ENCODE measurements at places on chromosomes 12 and 14.

DNA sequence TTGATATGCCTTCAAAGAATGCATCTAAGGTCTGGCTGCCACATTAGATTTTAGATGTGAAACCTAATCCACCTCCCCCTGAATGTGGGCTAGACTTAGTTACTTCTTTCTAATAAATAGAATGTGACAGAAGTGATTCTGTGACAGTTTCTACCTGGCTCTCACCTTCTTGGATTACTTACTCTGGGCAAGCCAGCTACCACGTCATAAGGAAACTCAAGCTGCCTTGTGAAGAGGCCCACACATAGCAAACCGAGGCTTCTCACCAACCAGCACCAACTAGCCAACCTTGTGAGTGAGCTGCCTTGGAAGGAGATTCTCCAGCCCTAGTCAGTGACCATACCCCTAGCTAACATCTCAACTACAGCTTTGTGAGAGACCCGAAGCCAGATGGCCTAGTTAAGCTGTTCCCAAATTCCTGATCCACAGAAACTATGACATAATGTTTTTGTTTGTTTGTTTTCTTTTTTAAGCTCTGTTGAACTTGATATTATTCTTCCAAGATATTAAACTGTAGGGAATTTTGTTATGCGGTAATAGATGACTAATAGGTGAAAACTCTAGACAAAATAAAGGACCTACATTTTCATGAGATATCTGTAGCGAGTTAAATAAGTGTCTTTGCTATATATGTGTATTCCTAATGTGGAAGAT is 6.2 kb downstream of the GPR19 start:
- no peak overlapping the region for H3K4me3 ChIP-seq
- H3K27me3 ChIP-seq = no peaks in the 10 kb centered on the region
- H3K27ac ChIP-seq = no peak overlapping the region
- no peaks in the 10 kb centered on the region for H3K36me3 ChIP-seq
- DNase-seq = peak; percentile 26

- H3K4me3 ChIP-seq = no peak overlapping the region
- H3K27me3 ChIP-seq = no peaks in the 10 kb centered on the region
- no peaks in the 10 kb centered on the region for H3K36me3 ChIP-seq
- no peaks in the 10 kb centered on the region for H3K4me1 ChIP-seq
- DNase-seq = no peak
These were observed 139.0 kb upstream of the LRIG3 start for GRCh38 chr12:59059088-59059935.

DNA sequence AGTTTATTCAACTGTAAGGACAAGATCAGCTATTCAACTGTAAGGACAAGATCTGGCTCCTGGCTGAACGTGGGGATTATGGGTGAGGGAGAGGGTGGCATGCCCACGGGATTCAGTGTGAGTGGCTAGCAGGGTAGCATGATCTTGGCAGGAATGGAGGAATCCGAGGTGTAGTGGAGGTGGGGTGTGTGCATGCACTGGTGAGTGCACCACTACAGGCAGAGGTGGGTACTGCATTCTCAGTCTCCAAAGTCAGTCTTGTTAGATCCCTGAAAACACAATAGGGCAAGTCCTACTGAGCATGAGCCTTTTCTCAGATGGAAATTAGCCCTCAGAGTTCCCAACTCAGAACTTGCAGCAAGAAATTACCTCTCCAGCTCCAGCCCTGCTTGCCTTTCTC is 32.2 kb upstream of the DCD start:
- H3K27me3 ChIP-seq = no peaks in the 10 kb centered on the region
- no peak for DNase-seq
- H3K4me3 ChIP-seq = no peak overlapping the region
- H3K4me1 ChIP-seq = no peaks in the 10 kb centered on the region
- no peaks in the 10 kb centered on the region for H3K36me3 ChIP-seq

DNA sequence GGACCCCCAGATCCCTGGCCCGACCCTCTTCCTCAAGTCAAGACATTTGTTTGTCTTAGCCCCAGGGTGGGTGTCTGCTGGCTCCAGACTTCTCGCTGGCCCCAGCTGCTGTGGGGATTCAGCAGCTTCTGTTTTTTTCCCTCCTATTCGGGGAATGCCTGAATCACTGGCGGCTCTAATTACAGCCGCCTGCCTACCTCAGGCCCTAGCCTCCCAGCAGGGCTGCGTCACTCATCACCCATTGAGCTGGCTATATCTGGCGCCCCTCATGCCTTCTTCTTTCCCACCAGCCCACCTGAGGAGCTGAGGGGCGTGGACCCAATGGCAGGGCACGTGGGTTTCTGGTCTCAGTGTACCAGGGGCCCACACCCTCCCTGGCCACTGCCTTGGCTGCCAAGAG is 10.1 kb downstream of the KRT80 start:
- H3K27me3 ChIP-seq = no peaks in the 10 kb centered on the region
- no peak overlapping the region for H3K4me3 ChIP-seq
- peak; percentile 84 for DNase-seq
- H3K4me1 ChIP-seq = peaks cover 43% of the 10 kb centered on the region
- no peaks in the 10 kb centered on the region for H3K36me3 ChIP-seq

DNA sequence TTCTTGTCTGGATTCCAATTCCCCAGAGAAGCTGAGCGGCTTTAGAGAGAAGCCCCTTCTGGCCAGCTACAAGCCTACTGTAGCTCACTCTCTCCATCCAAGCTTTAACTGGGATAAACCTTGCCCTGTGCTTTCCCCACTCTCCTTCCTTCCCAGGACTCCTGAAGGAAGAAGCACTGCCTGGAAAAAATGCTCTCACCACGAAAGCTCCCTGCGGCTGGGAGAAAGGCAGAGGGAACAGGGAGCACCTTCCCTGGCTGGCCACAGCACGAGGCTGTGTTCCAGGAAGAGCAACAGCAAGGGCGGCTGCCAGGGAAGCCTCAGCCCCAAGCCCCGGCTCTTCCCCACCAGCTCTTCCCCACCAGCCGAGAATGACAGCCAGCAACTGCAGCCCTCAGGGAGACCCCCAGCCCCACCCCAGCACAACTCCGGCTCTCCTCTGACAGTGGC is 40.8 kb upstream of the PNMA1 start:
- peak overlapping the region; percentile 95 for H3K27ac ChIP-seq
- no peaks in the 10 kb centered on the region for H3K27me3 ChIP-seq
- peak; percentile 88 for DNase-seq
- H3K36me3 ChIP-seq = peaks cover 2% of the 10 kb centered on the region
- H3K4me1 ChIP-seq = peaks cover 63% of the 10 kb centered on the region

DNA sequence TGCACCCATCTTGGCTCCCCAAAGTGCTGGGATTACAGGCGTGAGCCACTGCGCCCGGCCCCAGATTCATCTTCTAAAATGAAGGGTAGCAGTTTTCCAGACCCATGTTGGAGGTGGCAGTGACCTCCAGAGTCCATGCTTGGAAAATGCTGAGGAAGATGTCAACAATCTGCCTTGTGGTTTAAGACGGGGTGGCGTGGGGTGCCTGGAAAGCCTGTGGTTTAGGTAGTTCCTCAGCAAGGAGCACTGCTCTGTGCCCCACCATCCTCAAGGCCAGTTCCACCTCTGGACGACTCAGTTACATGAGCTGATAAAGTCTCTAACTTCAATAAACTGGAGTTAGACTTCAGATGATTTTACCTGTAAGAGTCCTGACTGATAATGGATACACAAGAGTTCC is 48.6 kb downstream of the DRAM1 start:
- peaks cover 14% of the 10 kb centered on the region for H3K4me1 ChIP-seq
- peak; percentile 60 for DNase-seq
- no peaks in the 10 kb centered on the region for H3K36me3 ChIP-seq
- no peak overlapping the region for H3K4me3 ChIP-seq
- no peaks in the 10 kb centered on the region for H3K27me3 ChIP-seq
- peak overlapping the region; percentile 70 for H3K27ac ChIP-seq

- H3K27me3 ChIP-seq = peaks cover 6% of the 10 kb centered on the region
- no peaks in the 10 kb centered on the region for H3K4me1 ChIP-seq
- no peaks in the 10 kb centered on the region for H3K36me3 ChIP-seq
These were observed 30.5 kb downstream of the SLC24A4 start for GRCh38 chr14:92353447-92353846.

GRCh38 chr12:131591714-131592709 is 118.9 kb upstream of the SFSWAP start:
- no peak overlapping the region for H3K4me3 ChIP-seq
- H3K4me1 ChIP-seq = no peaks in the 10 kb centered on the region
- H3K36me3 ChIP-seq = no peaks in the 10 kb centered on the region
- no peaks in the 10 kb centered on the region for H3K27me3 ChIP-seq
- H3K27ac ChIP-seq = no peak overlapping the region
- DNase-seq = no peak

GRCh38 chr14:33377596-33378390 is 439.1 kb downstream of the NPAS3 start:
- no peak overlapping the region for H3K27ac ChIP-seq
- no peaks in the 10 kb centered on the region for H3K4me1 ChIP-seq

GRCh38 chr14:65261946-65262345 is 150.6 kb upstream of the FUT8 start:
- peaks cover 16% of the 10 kb centered on the region for H3K4me1 ChIP-seq
- no peak overlapping the region for H3K4me3 ChIP-seq
- no peak overlapping the region for H3K27ac ChIP-seq
- no peak for DNase-seq
- H3K27me3 ChIP-seq = no peaks in the 10 kb centered on the region
- H3K36me3 ChIP-seq = no peaks in the 10 kb centered on the region

- H3K4me1 ChIP-seq = no peaks in the 10 kb centered on the region
- no peaks in the 10 kb centered on the region for H3K36me3 ChIP-seq
- H3K27ac ChIP-seq = no peak overlapping the region
- no peak for DNase-seq
- H3K4me3 ChIP-seq = no peak overlapping the region
These were observed 7.8 kb downstream of the KLRK1 start for GRCh38 chr12:10381928-10382628.

DNA sequence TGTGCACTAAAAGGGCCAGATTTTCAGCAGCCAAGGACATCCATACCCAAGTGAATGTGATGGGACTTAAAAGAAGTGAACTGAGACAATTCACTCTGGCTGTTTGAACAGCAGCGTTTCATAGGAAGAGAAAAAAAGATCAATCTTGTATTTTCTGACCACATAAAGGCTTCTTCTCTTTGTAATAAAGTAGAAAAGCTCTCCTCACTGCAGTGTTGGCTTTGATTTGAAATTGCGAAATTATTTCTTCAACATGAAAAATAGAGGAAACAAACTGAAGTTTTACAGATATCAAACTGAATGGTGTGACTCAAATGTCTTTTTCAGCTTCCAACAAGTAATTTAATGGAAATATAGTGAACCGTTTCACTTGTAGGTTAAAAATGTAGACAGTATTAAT is 11.3 kb upstream of the KCNMB4 start:
- H3K27me3 ChIP-seq = no peaks in the 10 kb centered on the region
- H3K36me3 ChIP-seq = no peaks in the 10 kb centered on the region
- H3K27ac ChIP-seq = no peak overlapping the region
- H3K4me3 ChIP-seq = no peak overlapping the region
- DNase-seq = no peak

DNA sequence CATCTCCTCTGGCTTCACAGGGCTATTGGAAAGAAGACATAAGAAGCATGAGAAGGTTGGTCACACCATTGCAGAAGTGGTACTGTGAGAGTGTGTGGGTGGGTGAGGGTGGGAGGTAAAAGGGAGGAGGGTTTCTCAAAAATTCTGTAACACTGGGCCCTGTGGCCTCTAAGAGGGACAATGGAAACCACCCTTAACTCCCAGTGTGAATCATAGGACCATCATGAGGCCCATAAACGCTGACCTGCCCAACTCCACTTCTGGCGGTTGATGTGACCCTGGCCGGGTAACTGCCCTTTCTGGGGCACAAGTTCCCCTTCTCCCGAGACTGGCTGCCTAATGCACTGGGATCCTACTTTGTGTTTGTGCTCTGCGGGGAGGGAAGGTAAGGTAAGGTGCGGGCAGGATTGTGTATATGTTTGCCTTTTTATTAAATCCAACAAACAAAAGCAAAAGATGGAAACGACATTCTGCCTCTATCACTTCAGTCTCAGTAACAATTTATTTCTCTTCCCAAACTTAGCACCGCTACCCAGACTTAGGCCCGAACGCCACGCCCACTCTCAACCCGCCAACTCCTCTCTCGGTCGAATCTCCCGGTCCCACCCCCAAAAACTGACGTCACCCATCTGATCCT is 551 bp downstream of the METTL1 start:
- H3K4me3 ChIP-seq = peak overlapping the region; percentile 98
- peaks cover 5% of the 10 kb centered on the region for H3K27me3 ChIP-seq
- H3K27ac ChIP-seq = peak overlapping the region; percentile 99
- DNase-seq = peak; percentile 90
- peaks cover 13% of the 10 kb centered on the region for H3K4me1 ChIP-seq

- DNase-seq = no peak
- H3K27ac ChIP-seq = no peak overlapping the region
- no peak overlapping the region for H3K4me3 ChIP-seq
- H3K27me3 ChIP-seq = no peaks in the 10 kb centered on the region
- H3K36me3 ChIP-seq = no peaks in the 10 kb centered on the region
These were observed 448.2 kb upstream of the TBX3 start for GRCh38 chr12:115132145-115132544.

GRCh38 chr14:88191605-88192004 is 131.5 kb downstream of the KCNK10 start:
- DNase-seq = no peak
- peaks cover 2% of the 10 kb centered on the region for H3K4me1 ChIP-seq
- no peak overlapping the region for H3K4me3 ChIP-seq

GRCh38 chr12:109385339-109386058 is 37.8 kb downstream of the MYO1H start:
- H3K27ac ChIP-seq = no peak overlapping the region
- H3K36me3 ChIP-seq = no peaks in the 10 kb centered on the region
- peak; percentile 40 for DNase-seq
- H3K4me3 ChIP-seq = no peak overlapping the region

DNA sequence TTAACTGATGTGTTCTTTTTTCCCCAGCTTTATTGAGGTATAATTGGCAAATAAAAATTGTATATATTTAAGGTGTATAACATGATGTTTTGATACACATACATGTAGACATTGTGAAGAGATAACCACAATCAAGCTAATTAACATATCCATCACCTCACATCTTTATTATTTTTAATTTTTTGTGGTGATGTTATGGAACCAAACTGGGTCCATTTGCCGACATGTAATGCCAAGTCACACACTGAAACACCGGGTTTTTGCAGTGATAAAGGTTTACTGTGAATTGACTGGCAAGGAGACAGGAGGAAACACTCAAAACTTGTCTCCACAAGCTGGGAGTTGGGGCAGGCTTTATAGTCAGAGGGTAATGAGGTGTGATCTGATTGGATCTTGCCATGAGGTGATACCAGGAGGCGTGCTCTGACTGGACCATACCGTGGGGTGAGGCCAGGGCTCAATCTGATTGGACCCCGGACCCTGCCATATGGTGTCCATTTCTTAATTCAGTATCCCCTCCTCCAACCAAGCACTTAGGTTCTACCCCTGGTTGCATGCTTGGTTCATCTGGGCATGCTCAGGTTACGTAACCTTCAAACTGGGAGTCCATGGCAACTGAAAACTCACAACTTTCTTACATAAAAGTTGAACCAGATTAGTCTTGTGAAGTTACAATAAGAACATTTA is 11.8 kb upstream of the WSCD2 start:
- no peaks in the 10 kb centered on the region for H3K27me3 ChIP-seq
- no peak for DNase-seq
- H3K36me3 ChIP-seq = no peaks in the 10 kb centered on the region
- no peak overlapping the region for H3K4me3 ChIP-seq

GRCh38 chr12:87772401-87772800 is 256.8 kb downstream of the C12orf50 start:
- H3K27me3 ChIP-seq = no peaks in the 10 kb centered on the region
- H3K36me3 ChIP-seq = no peaks in the 10 kb centered on the region
- H3K4me1 ChIP-seq = no peaks in the 10 kb centered on the region
- no peak overlapping the region for H3K4me3 ChIP-seq
- DNase-seq = no peak

Measured in fibroblast of lung (primary cell).